ENCODE measurements at places on chromosomes 16 and 17.

GRCh38 chr16:60815033-60815432, 1221.2 kb downstream of the CDH8 start:
- no peak for DNase-seq
- H3K4me1 ChIP-seq, result no peaks in the 10 kb centered on the region

GRCh38 chr17:29107933-29108822, 65.2 kb downstream of the PIPOX start:
- DNase-seq, result no peak
- H3K27me3 ChIP-seq, result no peaks in the 10 kb centered on the region
- H3K27ac ChIP-seq, result no peak overlapping the region

GRCh38 chr16:10466861-10467260, 81.0 kb downstream of the ATF7IP2 start:
- no peaks in the 10 kb centered on the region for H3K4me1 ChIP-seq
- H3K27me3 ChIP-seq, result no peaks in the 10 kb centered on the region
- DNase-seq, result no peak
- H3K27ac ChIP-seq, result no peak overlapping the region
- H3K4me3 ChIP-seq, result no peak overlapping the region

DNA sequence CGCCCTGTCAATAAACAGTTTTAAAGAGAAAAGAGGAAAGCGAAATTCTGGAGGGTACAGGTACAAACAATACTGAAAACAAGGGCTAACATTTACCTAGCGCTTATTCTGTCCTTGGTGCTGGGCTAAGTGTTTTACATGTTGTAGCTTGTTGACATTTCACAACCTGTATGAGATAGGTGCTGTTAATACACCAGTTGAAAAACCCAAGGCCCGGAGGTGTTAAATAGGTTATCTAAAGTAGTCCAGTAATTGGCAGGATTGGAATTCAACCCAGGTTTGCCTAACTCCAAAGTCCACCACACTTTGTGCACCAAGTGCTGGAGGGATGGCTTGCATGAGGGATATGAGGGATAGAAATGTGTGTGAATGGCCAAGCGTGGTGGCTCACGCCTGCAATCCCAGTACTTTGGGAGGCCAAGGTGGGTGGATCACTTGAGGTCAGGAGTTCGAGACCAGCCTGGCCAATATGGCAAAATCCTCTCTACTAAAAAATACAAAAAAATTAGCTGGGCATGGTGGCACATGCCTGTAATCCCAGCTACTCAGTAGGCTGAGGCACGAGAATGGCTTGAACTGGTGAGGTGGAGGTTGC, 2.9 kb downstream of the ATP6V0D1 start:
- peaks cover 10% of the 10 kb centered on the region for H3K36me3 ChIP-seq
- no peaks in the 10 kb centered on the region for H3K27me3 ChIP-seq
- H3K4me3 ChIP-seq, result no peak overlapping the region
- H3K27ac ChIP-seq, result no peak overlapping the region
- H3K4me1 ChIP-seq, result peaks cover 32% of the 10 kb centered on the region

DNA sequence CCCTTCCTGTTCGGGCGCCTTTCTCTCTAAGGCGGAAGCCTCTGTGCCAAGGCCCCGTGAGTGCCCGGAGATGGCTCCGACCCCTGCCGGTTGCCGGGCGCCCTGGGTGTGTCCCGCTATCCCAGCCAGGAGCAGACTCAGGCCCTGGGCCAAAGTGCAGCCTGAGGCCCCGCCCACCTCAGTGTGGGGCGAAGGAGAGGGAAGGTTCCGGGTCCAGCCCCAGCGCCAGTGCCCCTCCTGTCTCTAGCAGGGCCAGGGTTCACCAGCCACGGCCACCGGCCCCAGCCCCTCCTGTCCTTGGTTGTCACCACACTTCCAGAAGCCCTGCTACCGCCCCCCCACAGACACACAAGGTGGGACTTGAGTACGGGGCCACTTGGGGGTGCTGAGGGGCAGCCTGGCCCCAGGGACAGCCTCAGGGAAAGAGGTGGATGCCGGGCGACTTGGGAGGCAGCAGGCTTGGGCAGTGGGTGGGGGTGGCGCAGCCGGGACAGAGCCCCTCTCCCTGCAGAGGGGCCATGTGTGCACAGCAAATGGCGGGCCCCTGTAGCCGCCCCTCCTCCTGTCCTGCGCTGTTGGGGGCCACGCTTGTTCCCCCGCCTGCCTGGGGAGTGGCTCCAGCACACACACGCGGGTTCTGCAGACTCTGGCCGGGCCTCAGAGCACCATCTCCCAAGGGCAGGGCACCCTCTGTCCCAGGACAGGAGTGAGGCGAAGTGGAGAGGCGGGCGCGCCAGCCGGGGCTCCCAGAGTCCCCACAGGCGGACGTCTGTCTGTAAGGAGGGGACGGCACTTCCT, 6.0 kb downstream of the C1QTNF8 start:
- H3K27me3 ChIP-seq, result no peaks in the 10 kb centered on the region
- H3K27ac ChIP-seq, result no peak overlapping the region
- H3K4me3 ChIP-seq, result no peak overlapping the region
- H3K36me3 ChIP-seq, result no peaks in the 10 kb centered on the region
- DNase-seq, result no peak

DNA sequence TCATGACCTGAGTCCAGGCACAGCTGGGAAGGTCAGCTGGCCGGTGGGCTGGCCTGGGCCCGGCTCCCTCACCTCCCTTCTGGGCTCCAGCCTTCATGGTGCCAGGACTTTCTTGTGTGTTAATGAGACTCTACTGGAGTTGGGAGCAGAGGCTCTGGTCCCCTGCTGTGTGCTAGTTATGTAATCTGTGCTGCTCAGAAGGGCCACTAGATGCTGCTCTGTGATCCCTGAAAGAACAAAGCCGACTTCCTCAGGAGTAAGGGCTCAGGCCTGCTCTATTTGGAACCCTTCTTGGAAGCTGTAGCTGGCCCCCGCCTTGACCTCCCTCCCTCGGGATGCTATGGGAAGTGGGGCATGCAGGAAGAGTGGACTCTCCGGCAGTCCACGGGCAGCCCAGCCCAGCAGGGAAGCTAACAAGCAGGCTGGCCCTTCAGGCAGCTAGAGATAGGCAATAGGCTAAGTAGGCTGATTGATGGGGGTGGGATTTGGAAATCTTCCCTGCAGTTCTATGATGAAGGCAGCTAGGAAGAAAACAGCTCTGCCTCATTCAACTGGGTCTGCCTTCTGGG, 3.3 kb upstream of the CDK5R1 start:
- DNase-seq, result peak; percentile 57
- H3K27ac ChIP-seq, result peak overlapping the region; percentile 57
- no peak overlapping the region for H3K4me3 ChIP-seq
- H3K36me3 ChIP-seq, result peaks cover 36% of the 10 kb centered on the region
- peaks cover 24% of the 10 kb centered on the region for H3K4me1 ChIP-seq
- H3K27me3 ChIP-seq, result no peaks in the 10 kb centered on the region

GRCh38 chr17:73952480-73953205, 250.8 kb upstream of the RPL38 start:
- DNase-seq, result no peak
- H3K27me3 ChIP-seq, result peaks cover 4% of the 10 kb centered on the region
- no peak overlapping the region for H3K4me3 ChIP-seq
- H3K27ac ChIP-seq, result no peak overlapping the region
- H3K36me3 ChIP-seq, result no peaks in the 10 kb centered on the region
- peaks cover 5% of the 10 kb centered on the region for H3K4me1 ChIP-seq

DNA sequence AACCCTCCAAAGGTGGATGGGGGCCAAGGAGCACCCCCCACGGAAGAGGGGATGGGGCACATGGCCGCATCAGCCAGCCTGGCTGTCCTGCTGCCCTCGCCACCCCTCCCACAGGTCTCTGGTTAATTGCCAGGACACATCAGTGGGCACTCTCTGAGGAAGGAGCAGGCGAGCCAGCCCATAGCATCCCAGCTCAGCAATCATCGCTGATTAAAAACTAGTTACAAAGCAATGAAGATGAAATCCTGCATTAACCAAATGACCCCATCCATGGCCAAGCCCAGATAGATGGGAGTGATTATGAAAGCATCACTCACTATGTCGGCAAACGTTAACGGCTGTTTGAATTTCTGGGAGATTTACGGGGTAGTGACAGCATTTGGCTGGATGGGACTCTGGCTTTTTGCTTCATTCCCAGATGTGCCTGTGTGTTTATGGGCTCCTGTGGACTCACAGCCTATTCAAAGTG, 45.3 kb downstream of the CCDC182 start:
- peaks cover 9% of the 10 kb centered on the region for H3K4me1 ChIP-seq
- no peaks in the 10 kb centered on the region for H3K36me3 ChIP-seq
- no peak overlapping the region for H3K4me3 ChIP-seq

GRCh38 chr16:63883091-63883490, 1238.8 kb downstream of the CDH11 start:
- no peak for DNase-seq
- H3K4me3 ChIP-seq, result no peak overlapping the region
- H3K27me3 ChIP-seq, result no peaks in the 10 kb centered on the region
- no peaks in the 10 kb centered on the region for H3K4me1 ChIP-seq

DNA sequence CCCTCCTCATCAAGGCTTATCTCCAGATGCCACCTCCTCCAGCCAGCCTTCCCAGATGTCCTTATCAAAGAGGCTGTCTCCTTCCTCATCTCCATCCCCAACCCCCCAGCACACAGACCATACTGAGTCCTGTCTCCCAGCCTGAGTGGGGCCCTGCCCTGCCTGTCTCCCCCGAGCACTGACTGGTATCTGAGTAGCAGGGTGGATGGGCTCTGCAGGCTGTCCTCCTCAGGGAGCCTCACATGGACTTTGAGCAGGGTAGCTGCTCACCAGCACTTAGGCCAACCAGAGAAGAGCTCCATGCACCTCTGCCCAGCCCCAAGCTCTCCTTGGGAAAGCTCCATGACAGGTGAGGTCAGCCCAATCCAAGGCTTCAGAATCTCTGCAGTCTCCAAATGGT, 20.0 kb upstream of the ITGA3 start:
- H3K4me1 ChIP-seq, result no peaks in the 10 kb centered on the region
- H3K27ac ChIP-seq, result no peak overlapping the region
- H3K36me3 ChIP-seq, result no peaks in the 10 kb centered on the region
- no peak overlapping the region for H3K4me3 ChIP-seq
- H3K27me3 ChIP-seq, result no peaks in the 10 kb centered on the region
- DNase-seq, result no peak

All from CD4-positive, CD25-positive, alpha-beta regulatory T cell (primary cell).